ENCODE measurements at places on chromosomes 7 and 10.

GRCh38 chr7:94630855-94631254 is 25.1 kb downstream of the SGCE start:
- DNase-seq, result no peak

DNA sequence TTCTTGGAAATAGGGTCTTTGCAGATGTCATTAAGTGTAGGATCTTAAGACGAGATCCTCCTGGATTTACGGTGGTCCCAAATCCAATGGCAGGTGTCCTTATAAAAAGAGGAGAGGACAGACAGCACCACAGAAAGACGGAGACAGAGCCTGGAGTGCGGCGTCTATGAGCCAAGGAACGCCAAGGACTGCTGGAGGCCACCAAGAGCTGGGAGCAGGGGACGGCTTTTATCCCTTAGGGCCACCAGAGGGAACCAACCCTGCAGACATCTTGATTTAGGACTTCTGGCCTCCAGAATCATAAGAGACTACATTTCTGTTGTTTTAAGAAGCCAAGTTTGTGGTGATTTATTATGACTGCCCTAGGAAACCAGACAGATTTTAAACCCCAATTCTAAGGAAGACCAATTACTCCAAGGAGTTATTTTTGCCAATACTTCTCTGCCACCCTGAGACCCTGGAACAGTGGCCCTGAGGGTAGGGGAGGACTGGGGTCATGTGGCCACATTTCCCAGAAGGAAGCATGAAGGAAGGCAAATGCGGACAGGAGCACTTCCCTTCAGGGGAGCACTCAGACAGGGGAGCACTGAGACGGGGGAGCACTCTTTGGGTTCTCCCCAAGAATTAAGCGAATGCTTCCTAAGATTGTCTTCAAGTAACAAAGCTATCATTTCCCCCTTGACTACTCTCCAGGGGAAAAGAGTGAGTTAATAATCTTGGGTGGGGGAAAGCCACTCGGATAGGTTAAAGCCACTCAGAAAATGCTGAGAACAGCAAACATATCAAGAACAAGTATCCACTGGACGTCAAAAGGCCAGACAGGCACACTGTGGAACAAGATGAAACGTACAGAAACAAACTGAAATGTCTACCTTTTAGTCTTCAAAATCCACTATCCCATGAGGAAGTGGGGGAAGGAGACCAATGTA is 67.5 kb downstream of the CHST15 start:
- DNase-seq, result peak; percentile 27

GRCh38 chr10:25982107-25982506 is 48.1 kb downstream of the MYO3A start:
- DNase-seq, result no peak

- DNase-seq, result no peak
These were observed 30.8 kb downstream of the VAX1 start for GRCh38 chr10:117107238-117107637.

DNA sequence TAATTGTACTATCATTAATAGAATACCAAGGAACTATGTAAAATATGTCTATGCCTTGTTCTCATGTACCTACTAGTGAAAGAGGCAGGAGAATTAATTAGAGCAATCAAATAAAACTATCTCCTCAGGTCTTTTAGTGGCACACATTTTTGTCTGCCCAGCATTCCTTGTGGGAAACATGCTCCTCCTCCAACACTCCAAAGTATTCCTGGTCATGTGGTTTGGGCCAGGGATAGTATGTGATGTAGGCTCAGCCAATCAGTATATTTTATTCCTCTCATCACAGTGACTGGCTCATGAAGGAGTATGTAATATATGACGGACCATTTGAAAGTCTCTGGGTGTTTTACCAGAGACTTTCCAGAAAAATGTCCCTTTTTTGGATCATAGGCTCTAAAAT is 16.7 kb upstream of the SYPL1 start:
- DNase-seq, result no peak

DNA sequence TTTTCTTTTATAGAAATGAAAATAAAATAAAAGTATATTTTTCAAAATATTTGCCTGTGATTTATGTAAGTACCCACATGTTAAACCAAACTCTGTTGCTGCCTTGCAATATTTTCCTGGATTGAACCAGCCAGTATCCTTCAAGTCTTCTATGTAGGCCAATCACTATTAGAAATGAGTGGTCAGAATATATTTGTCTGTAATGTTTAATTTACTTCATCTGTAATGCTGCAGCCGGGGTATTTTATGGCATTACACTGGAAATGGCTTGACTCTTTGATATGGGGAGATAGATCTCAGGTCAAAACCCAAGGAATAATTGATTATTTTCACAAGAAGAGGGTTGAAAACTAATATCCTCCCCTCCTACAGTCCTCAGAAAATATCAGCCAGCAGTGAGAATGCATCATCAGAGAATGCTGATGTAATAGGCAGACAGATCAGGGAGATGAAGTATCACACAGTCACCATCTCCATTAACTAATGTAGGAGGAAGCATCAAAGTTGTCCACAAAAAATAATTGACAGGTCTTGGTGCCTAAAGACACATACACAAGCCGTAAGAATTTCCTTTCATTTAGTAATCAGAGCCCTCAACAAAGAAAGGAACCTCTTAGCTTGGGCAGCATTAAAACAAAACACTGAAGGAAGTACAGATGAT is 82.5 kb downstream of the VWDE start:
- no peak for DNase-seq

DNA sequence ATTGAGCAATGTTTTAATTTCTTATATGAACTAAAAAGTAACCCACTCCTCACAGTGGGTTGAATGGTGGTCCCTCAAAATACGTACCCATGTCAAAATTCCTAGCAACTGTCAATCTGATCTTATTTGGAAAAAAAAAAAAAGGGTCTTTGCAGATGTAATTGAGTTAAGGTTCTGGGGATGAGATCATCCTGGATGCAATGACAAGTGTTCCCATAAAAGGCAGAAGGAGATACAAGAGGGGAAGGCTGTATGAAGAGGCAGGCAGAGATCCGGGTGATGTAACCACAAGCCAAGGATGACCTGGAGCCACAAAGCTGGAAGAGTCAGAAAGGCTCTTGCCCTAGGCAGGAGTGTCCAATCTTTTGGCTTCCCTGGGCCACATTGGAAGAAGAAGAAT is 516.3 kb upstream of the MKI67 start:
- DNase-seq, result no peak

GRCh38 chr7:7944619-7945282 is 23.8 kb upstream of the GLCCI1 start:
- DNase-seq, result no peak

DNA sequence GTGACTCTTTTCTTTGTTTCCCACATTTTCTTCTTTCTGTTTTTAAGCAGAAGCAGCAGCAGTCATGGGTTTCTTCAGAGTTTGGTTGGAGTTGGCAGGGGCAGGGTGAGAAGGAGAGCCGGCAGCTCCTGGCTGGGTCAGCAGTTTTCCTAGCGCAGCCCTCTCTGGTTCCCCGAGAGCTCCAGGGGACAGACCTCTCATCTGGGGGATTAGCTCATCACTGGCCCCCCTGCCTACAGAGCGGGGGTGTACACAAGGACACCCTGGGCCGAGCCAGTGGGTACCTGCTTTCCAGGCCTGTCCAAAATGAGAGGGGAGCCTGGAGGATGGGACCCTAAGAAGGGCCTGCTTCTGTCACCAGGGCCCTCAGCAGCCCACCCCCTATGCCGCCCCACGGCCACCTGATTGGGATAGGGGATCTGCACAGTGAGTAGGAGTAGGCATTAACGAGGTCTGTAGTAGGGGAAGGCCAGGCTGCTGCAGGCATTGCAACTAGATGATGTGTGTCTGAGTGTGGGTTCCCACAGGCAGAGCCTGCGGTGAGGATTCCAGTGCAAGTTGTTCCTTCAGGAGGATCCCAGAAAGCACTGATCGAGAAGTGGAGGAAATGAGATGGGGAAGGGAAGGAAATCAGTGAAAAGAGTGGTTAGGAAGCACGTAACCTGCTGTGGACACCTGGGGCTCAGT is 122.9 kb upstream of the PPIF start:
- no peak for DNase-seq

- no peak for DNase-seq
These were observed 156.1 kb upstream of the PLXDC2 start for GRCh38 chr10:19659920-19660655.

GRCh38 chr10:131947631-131948347 is 33.9 kb downstream of the BNIP3 start:
- DNase-seq, result no peak

- DNase-seq, result no peak
These were observed 14.9 kb downstream of the STRA8 start for GRCh38 chr7:135248546-135248945.

- no peak for DNase-seq
These were observed 25.2 kb downstream of the NHLRC2 start for GRCh38 chr10:113879691-113880090.

- no peak for DNase-seq
These were observed 2.9 kb downstream of the DEPP1 start for GRCh38 chr10:44975431-44976331.

- DNase-seq, result no peak
These were observed 4.9 kb upstream of the MEST start for GRCh38 chr7:130486954-130487436.

DNA sequence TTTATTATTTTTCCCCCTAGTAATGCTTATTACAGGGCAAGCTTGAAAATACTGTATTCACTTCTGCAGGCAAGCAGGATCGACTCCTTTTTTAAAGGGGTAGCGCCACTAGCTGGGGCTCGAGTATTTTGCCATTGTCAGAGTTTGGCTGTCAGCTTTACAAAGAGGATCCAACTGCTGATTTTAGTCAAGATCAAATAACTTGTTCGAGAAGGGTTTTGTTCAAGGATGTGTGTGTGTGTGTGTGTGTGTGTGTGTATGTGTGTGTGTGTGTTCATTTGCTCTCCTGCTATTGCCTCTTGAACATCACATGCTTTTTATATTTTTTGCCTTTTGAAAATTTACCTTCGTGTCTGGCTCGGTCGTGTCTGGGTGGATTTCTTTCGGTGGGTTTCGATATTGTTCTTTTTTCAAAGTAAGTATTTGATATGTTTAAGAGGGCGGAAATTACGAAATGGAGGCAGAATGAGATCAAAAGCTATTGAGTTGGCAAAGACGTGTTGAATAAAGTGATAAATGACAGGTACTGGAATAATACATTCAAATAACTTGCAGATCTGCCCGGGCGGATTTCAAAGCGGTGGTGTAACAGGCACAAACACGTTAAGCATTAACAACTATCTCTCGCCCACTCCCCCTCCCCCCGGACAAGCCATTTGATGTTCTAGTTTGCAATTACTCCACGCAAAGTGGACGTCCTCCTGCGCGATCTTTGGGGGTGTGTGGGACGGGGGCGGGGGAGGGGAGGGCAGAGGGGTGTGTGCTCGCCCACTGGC is 1.1 kb downstream of the ARID5B start:
- DNase-seq, result no peak

DNA sequence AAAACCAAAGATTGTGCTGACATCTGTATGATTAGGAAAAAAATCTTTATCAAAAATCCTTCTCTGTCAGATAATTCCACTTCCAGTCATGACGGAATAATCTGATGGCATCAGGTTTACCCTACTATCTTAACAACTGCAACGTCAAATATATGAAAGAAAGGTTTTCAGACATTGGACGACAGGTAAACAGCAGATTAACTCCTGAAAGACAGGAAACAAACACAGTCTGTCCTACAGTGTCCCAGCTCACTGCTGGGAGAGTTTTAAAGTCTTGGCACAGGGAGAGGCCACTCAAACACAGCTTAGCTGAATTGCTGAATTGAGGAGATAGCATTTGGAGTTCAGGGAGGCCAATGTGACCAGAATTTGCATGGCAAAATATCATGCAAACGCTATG is 186.3 kb upstream of the KCTD7 start:
- DNase-seq, result peak; percentile 14

GRCh38 chr10:129021594-129022304 is 445.3 kb upstream of the MGMT start:
- no peak for DNase-seq

DNA sequence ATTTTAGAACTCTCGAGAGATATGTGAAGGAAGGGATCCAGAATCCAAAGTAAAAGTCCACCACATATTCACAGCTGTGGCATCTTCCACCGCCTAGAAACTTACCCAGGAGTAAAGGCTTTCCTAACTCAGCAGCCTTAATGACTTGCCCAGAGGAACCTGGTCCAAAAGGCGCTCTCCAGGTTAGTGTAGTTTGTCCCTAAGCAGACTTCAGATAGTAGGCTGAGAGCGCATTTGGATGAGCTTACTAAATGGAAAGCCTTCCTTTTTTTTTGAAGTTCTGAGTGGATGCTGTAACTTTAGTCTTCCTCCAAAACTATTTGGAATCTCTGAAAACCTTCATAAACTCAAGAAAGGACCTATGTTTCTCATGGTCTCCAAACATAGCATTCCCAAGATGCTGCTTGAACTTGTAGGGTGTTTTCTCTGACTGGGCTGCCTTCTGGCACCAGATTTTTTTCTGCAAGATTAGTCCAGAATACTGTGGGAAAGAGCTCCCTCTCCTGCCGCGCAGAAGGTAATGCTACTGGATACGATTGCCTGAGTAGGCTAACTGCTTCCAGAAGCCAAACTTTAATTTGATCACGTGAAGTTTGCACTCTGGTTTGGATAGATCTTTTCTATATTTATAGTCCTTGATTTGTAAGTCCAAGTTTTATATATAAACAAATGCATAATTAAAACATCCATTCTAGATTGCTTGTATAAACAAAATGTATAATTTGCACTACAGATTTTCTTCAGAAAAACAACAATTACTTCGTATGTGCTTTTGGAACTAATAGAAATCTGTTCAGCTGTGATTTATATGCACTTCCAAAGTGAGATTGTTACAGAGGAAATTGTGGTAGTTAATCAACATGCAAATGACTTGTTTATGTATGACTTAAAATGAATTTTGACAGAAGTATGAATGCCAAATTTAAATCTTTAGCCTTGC is 19.6 kb upstream of the GPR37 start:
- DNase-seq, result no peak

GRCh38 chr7:32071466-32072091 is 1.4 kb upstream of the PDE1C start:
- no peak for DNase-seq

DNA sequence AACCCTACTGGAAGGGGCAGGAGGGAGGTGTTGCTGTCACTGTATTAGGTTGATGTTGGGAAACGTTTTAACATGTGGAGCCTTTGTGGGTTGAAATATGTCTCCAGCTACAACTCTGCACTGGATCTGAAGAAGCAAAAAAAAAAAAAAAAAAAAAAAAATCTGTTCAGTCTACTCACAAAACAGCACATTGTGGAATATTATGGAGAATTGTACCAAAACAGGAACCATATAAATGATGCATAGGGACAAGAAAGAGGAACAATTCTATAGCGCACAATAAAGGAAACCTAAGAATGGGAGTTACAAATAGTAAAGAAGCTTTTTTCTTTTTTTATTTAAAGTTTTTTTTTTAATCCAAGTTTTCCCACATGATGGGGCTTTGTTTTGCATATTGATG is 63.8 kb downstream of the CCSER2 start:
- no peak for DNase-seq

GRCh38 chr7:48381571-48381970 is 210.3 kb downstream of the ABCA13 start:
- no peak for DNase-seq

- DNase-seq, result no peak
These were observed 17.6 kb downstream of the HTRA1 start for GRCh38 chr10:122478971-122479370.

- DNase-seq, result no peak
These were observed 219.0 kb downstream of the ADRA2A start for GRCh38 chr10:111295788-111296187.

- DNase-seq, result no peak
These were observed 4.6 kb upstream of the SERPINE1 start for GRCh38 chr7:101121991-101122932.

- no peak for DNase-seq
These were observed 112.6 kb downstream of the PTPRZ1 start for GRCh38 chr7:121985476-121986030.

- DNase-seq, result no peak
These were observed 4.7 kb upstream of the NOS3 start for GRCh38 chr7:150986099-150986512.
